Activated naive CD4-positive, alpha-beta T cell treated with Interleukin-2 at 50 U/mL for 16 hours (primary cell): ENCODE measurements at places on chromosomes 3 and 15.

- no peak for DNase-seq
Observed at GRCh38 chr3:170809975-170810357, 60.0 kb downstream of the RPL22L1 start.

DNA sequence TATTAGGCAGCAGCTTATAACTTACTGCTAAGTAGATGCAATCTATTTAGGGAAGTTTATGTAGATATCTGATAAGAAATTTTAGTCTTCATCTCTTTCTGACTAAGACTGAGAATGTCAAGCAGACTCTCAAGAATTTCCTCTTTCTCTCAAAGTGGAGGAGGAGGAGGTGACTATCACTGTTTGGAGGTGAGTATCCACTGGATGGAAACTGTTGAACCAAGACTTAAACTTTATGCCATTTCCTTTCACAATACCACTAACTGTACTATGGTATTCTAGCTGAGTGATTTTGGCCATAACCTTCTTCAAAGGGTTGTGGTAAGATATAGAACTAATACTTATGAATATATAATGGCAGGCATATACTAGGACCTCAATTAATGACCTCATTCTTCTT is 64.6 kb downstream of the TPRG1 start:
- DNase-seq = no peak

- no peak for DNase-seq
Observed at GRCh38 chr3:140922634-140923033, 19.0 kb upstream of the SLC25A36 start.

GRCh38 chr15:69578787-69579583 is 126.4 kb downstream of the RPLP1 start:
- no peak for DNase-seq

DNA sequence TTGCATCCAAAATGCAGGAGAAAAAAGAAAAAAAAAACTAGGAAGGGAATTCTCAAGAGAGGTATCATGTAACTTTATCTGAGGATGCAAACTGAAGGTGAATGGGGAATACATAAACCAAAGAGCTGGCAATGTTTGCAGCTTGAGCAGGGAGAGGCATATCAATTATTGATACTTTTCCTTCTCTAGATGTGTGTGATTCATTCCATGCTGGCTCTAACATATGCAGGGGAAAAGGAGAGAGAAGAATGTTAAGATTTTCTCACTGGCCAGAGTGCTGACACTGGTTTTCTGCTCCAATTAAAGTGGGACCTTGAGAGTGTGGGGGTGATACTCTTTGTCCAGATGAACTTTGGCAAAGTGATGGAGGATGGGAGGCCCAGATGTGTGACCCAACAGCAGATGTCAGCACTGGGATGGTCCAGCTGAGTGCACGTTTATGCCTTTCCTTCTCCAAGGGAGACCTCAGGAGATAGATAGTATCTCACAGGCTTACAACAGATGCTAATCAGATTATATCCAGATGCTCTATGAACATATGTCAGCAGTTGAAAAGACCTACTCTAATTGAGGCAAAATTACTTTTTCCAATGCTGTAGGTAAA is 50.0 kb upstream of the PSMD6 start:
- no peak for DNase-seq

GRCh38 chr3:61053781-61054496 is 197.3 kb downstream of the FHIT start:
- DNase-seq = no peak

- no peak for DNase-seq
Observed at GRCh38 chr3:20924646-20925385, 738.8 kb upstream of the SGO1 start.

GRCh38 chr3:122247825-122248185 is 64.3 kb downstream of the CASR start:
- no peak for DNase-seq

DNA sequence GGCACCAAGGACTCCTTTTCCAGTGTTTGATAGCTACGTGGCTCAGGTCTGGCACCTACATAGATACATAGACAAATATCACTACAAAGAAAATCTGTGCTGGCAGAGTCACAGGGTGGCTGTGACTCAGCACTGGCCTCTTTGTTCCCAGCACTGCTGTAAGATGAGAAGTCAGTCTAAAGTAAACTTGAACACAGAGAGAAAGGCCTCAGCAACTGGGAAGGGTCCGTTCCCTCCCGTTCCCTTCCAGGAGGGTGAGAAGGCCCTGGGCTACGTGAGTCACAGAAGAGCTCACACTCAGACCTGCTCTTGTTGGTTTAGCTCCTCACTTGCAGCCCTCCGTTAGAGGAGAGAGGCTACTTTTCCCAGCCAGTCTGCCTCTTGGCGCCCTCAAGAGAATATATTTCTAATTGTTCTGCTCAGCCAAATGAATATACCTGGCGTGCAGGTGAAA is 23.1 kb downstream of the ANXA2 start:
- no peak for DNase-seq

GRCh38 chr3:40103829-40104228 is 205.7 kb upstream of the EIF1B start:
- DNase-seq = no peak

DNA sequence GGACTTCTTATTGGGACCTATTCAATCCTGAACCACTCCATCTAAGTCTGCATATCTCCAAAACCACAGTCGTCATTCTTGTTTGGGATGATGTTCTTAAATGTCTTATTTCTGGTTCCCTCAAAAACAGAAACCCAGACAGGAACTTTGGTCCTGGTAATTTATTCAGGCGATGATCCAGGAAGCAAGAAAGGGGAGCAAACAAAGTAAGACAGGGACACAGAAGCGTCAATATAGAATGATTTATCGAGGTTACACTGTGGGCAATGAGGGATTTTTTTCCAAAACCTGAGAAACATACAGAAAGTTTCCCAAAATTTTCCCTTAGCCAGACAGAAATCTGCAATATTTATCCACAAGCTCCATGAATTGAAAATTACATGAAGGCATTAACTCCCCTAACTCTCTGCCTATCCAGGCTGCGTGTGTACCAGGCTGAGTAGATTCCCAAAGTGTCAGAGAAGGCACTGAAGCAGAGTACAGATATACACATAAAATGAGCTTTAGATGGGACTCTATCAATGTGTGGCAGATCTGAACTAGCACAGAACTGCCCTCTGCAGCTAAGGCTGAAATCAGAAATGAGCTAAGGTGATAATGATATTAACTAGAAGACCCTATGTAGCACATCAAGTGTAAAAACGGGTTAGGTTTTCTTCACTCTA is 43.2 kb downstream of the TP63 start:
- DNase-seq = no peak

- no peak for DNase-seq
Observed at GRCh38 chr15:70710714-70711113, 52.6 kb downstream of the UACA start.

DNA sequence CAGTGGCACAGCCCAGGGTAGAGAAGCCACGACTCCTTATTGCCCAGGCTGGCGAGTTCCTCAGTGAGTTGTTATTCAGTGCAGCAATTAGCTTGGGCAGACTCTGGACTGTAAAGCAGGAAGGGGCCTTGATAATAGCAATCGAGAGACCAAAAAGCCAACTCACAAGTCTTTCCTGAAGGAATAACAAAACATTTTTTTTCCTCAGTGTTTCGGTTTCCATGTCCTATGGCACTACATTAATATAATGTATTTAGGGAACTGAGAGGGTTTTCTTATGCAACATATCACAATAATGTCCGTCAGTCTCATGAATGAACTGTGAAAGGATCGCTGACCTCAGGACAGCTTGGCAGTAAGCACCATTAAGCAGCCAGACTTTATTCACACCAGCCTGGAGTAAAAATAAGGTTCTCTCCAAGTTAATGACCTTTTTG is 248.9 kb upstream of the TBL1XR1 start:
- no peak for DNase-seq

GRCh38 chr3:143848704-143849103 is 436 bp upstream of the SLC9A9 start:
- DNase-seq = no peak

- DNase-seq = no peak
Observed at GRCh38 chr3:168295027-168295426, 199.3 kb upstream of the GOLIM4 start.

DNA sequence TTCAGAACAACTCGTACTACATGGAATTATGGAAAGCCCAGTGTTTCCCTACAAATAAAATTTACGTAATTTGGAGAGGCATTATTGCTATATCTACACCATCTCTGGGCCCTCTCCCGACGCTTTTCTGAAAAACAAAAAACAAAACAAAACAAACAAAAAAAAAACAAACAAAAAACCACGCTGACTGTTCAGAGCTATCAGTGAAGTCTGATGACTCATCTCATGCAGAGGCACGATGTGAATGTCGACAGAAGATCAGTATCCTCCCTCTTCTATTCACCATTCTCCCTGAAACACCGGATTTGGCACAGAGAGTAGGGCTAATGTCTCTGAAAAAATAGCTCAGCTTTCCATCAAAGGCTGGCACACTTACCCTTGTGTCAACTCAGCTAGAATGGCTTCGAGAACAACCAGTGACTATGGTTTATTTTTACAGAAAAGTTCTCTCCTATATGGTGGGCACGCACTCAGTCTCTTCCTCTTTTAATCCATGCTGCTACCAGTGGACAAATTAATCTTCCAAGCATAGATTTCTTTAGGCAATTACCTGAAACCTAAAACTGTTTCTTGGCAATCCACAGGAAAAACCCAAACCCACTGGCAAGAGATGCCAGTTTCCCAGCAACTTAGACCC is 1.5 kb downstream of the CRBN start:
- DNase-seq = no peak

GRCh38 chr3:46712191-46713049 is 5.2 kb downstream of the PRSS50 start:
- no peak for DNase-seq

GRCh38 chr3:70854108-70854507 is 541.7 kb upstream of the MDFIC2 start:
- DNase-seq = no peak

- DNase-seq = peak; percentile 81
Observed at GRCh38 chr3:50316657-50317242, 5.8 kb downstream of the HYAL2 start.

DNA sequence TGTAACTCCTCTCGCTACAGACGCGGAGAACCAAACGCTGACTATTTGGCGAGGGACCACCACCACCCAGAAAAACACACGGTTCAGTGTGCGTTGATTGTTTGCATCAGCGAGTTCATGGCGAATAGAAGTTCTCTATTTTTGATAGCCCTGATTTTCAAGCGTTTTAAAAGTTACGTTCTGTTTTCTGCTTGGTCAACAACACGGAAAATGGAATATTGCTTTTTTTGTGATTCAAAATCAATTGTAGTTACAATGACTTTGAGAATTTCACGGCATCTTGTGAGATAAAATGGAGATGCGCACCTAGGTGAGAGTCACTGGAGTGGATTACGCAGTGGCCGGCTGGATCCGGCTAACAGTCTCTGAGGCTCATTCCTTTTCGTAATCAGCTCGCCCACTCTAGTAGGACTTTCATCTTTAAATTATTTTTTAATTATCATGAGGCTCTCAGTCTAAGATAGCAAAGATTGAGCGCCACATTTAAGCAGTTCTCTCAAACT is 54.8 kb downstream of the CCDC54 start:
- no peak for DNase-seq

GRCh38 chr3:126582311-126582710 is 23.6 kb upstream of the C3orf22 start:
- no peak for DNase-seq

DNA sequence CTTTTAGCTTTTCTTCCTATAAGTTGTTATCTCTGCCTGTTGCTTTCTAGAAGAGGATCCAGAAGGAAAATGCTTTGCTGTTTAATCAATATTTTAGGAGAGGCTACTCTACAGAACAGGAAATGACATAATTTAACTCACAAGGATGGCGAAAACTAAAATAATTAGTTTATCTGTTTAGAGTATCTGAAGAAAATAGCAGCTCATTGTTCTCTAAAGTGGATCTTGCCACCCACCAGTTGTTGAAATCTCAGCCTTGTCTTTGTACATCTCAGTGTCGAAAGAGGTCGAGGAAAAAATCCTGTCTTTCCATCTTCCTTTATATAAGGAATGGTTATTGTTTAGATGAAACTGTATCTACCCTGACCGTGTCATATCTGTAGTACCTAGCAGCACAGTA is 126.6 kb downstream of the ZNF609 start:
- no peak for DNase-seq

DNA sequence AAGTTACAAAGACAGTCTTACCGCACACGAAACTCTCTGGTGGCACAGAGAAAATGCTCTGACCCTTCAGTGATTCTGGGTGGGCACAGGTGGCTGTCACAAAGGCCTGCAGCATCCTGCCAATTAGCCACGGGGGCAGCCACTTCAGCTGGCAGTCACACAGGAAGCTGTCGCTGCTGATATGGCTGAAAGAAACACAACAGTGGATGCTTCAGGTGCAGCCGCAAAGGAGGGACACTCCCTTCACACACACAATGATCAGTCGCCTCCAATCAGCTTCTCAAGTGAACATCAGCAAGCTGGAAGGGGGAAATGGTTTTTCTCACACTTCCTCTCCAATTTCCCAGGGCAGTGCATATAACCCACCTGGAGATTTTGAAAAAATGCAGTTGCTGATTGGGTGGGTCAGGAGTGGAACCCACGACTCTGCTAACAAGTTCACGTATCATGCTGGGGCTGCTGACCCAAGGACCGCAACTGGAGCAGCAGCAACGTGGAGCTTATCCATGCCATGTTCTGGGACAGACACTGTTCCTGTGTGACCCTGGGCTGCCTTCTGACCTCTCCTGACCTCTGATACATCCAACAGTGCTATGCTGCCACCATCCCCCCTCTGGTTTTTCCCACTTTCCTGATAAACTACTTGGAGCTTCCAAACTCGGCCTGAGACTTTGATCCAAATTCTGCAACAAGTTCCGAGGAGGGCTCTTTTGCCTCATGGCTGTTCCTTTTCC is 106.6 kb downstream of the LRIG1 start:
- peak; percentile 41 for DNase-seq

GRCh38 chr3:161548301-161548700 is 51.7 kb downstream of the OTOL1 start:
- DNase-seq = no peak

DNA sequence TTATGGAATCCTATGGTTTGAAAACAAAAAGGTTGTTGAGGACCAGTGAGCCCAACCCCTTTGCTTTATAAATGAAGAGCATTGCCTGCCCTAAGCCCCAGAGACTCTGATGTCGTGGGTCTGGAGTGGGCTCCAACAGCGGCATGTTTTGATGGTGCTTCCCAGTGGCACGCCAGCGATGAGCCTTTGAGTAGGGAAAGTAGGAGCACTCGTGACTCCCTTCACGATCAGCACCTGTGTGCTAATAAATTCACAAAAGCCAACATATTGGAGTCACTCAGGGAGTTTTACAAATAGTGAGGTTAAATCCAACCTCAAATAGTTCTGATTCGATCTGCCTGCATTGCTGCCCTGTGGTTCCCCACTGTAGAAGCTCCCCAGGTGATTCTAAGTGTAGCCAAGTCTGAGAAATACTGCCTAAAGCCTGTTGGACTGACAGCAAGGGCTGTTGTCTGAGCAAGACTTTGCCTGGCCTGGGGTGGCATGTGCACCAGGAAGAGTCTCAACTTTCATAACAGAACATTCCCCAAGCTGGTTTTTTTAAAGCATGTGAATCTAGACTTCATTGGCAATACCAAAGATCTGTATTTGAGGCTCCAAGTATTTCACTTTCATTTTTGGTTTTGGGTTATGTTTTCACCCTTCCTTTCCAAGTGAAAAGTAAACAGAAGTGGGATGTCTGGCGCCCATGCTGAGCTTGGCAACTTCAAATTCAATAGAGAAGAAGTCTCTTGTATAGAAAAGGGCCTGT is 9.9 kb downstream of the CCR5 start:
- DNase-seq = no peak
